Gastrocnemius medialis (tissue), 4 donors: ENCODE measurements at places on chromosomes 2 and 18.

- DNase-seq: no peak
Observed at GRCh38 chr2:236618370-236618769, 48.7 kb downstream of the ACKR3 start.

DNA sequence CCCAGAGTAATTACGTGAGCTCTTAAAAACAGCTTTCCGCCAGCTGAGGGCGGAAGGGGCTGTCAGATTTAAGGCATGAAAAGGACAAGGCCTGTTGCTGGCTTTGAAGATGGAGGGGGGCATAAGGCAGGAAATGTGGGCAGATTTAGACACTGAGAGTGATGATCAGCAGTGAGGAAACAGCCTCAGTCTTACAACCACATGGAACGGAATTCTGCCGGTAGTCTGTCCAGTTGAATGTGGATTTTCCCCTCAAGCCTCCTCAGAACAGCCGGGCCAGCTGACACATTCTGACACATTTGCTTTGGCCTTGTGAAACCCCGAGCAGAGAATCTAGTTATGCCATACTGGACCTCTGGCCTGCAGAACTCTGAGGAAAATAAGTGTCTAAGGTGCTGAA, 16.6 kb downstream of the POLE4 start:
- no peak for DNase-seq

- DNase-seq: no peak
Observed at GRCh38 chr18:5720132-5720531, 175.2 kb downstream of the TMEM200C start.

GRCh38 chr2:69372767-69373166, 14.3 kb downstream of the GFPT1 start:
- no peak for DNase-seq

DNA sequence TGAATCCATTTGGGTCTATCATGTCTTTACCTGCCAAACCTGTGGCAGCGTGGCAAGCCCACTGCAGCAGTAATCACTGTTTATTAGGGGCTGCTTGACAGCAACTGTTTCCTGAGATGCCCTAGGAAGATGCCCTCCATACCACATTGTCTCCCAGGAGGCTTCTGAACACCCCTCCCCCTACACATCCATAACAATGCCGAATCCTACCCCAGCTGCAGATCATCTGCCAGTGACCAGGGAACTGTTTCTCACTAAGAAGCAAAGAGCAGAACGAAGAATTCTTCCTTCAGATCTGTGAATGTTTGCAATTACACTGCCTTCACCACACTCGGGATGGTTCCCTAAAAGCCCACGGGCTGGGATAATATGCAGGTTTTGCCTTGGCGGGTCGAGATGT, 127.8 kb downstream of the VIT start:
- no peak for DNase-seq

GRCh38 chr2:232870018-232870765, at the start of gene SNORC:
Gene SNORC, plus strand, starts transcription at chr2:232870264. Its CDS starts 78 bp downstream, at chr2:232870342.
- DNase-seq: no peak

- DNase-seq: no peak
Observed at GRCh38 chr2:27100036-27100435, 13.5 kb downstream of the KHK start.

DNA sequence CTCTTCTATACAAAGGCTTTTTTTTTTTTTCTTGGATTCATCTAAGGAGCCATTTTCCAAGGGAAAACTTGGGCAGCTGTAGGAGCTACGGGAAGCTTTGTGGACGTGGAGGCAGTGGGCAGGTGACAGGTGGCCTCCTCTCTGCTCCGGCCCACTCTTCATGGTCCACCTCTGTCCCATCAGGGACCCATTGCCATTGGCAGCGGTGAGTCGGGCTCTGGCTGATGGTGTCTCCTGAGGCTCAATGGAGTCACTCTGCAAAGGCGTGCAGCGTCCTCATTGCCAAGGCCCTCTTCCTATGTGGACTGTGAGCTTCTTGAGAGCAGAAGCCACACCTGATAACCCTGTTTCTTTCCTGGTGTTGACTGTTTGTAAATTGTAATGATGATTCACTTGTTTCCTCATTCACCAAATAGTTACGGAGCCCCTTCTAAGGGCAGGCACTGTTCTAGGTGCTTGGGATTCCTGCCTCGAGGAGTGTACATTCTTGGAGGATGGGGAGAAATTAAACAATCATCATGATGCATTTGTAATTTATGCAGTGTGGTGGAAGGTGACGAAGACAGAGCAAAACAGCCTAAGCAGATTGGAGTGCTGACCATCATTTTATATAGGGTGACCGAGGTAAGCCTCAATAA, 240.3 kb upstream of the HS6ST1 start:
- DNase-seq: no peak

GRCh38 chr2:149184991-149185390, 145.4 kb upstream of the LYPD6 start:
- no peak for DNase-seq

DNA sequence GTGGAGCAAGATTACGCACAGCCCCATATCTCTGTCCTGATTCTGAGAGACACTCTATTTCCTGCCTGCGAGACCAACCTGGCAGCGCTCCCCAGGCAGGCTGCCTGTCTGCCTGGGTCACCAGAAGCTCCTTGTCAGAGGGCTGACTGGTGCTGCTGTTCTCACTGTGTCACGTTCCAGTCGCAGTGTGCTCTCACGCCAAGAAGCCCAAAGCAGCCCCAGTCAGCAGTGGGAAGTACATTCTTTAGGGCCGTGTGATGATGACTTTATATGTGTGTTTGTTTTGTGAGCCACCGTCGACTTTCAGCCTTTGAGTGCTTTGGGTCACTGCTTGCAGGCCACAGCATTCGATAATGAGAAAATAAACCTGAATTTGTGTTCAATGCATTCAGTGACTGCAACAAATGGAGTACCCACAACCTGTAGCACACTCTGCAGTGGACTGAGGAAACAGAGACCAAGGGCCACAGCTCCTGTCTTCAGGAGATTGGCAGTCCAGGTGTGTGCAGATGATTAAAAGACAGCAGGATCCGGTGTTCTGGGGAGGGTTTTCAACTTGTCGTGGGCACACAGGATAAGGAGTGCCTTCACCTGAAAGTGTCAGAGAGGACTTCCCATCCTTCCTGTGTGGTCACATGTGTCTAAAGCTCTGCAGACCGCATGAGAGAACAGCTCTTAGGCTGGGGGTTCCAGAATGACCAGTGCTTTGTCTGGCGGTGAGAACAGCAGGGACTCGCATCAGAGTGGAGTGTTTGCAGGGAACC, 4.8 kb downstream of the TNFRSF11A start:
- no peak for DNase-seq

- no peak for DNase-seq
Observed at GRCh38 chr2:47437287-47437686, 34.3 kb downstream of the MSH2 start.

- DNase-seq: no peak
Observed at GRCh38 chr18:52451851-52452250, 111.9 kb downstream of the DCC start.

DNA sequence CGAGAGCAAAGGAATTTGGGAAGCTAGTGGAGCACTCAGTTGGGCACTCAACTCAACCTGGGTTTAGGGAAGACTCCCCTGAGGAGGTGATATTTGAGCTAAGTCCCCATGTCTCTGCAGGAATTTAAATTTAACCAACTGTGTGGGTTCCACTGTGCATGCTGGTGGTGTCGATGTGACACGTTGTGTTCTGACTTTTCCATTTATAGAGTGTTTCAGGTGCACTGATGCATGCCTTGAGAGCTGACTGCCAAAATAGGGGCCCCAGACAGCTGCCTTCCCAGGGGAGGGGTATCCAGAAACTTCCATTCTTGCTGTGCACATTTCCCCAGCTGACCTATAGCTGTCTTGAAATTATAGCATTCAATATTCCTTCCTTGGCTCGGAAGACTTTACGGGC, 63.7 kb upstream of the BCL2L11 start:
- DNase-seq: no peak
